ENCODE measurements at places on chromosomes 5 and 9. TPM values are rescaled to one million over a fixed set of nuclear protein-coding genes. Genes with fewer than 3 reads are reported as not detected.

- H3K4me3 ChIP-seq, result no peak overlapping the region
- H3K36me3 ChIP-seq, result no peaks in the 10 kb centered on the region
- no peaks in the 10 kb centered on the region for H3K4me1 ChIP-seq
- H3K27me3 ChIP-seq, result no peaks in the 10 kb centered on the region
- DNase-seq, result no peak
Observed at GRCh38 chr9:135773530-135774238, 71.7 kb downstream of the KCNT1 start.

- DNase-seq, result no peak
- H3K27me3 ChIP-seq, result no peaks in the 10 kb centered on the region
- no peaks in the 10 kb centered on the region for H3K4me1 ChIP-seq
- no peak overlapping the region for H3K27ac ChIP-seq
Observed at GRCh38 chr5:128427921-128428320, 110.1 kb downstream of the FBN2 start.

DNA sequence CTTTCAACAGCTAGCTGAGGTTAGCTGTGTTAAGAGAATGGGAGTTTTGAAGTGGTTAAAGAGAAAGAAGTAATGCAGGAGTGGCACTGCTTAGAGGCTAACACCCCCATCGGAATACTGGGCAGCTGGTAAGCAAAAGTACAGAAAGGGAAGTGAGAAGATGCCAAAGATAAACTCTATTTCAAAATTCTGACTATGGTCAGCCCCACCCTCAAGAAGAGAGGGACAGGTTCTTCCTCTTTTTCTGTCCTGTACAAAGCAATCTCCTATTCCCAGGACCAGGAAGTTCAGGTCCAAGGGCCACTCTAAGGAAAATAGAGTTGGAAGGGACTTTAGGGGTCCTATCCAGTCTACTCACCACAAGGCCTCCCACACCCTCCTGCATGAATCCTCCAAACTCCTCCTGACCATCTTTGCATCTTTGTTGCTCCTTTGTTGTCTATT is 45.9 kb upstream of the JAK2 start:
- peak; percentile 13 for DNase-seq
- peaks cover 44% of the 10 kb centered on the region for H3K4me1 ChIP-seq
- no peak overlapping the region for H3K27ac ChIP-seq
- no peaks in the 10 kb centered on the region for H3K27me3 ChIP-seq

DNA sequence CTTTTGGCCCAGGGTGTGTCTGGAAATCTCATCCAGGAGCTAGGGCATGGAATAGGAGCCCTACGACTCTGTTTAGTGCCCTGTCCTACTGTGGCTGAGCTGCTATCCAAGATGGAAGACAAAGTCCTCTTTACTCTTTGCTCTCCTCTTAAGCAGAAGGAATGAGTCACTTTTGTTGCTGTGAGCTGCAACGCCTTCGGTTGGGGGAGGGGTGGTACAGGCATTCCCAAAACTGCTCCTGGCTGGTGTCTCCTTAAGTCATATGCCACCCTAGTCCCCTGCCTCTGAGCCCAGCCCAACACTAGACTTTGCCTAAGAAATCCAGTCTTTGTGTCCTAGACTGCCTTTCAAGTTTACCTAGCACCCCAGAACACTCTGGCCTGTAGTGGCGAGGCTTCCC is 99.9 kb downstream of the PRR16 start:
- no peak overlapping the region for H3K27ac ChIP-seq
- no peaks in the 10 kb centered on the region for H3K36me3 ChIP-seq
- no peak for DNase-seq

DNA sequence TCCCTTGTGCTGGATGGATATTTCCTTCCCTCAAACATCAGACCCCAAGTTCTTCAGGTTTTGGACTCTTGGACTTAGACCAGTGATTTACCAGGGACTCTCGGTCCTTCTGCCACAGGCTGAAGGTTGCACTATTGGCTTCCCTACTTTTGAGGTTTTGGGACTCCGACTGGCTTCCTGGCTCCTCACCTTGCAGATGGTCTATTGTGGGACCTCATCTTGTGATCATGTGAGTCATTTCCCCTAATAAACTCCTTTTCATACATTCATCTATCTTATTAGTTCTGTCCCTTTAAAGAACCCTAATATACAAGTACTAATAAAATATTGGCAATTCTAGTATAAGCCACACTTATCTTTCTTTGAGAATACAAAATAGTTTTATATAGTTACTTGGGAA is 1078.9 kb downstream of the CDH12 start:
- no peaks in the 10 kb centered on the region for H3K4me1 ChIP-seq
- H3K27ac ChIP-seq, result no peak overlapping the region
- no peak for DNase-seq
- H3K4me3 ChIP-seq, result no peak overlapping the region
- H3K36me3 ChIP-seq, result no peaks in the 10 kb centered on the region

Gene GAPT
- not detected for polyA plus RNA-seq

Gene BARHL1
- not detected for polyA plus RNA-seq

Gene LCN1
- polyA plus RNA-seq, result not detected

Gene SPRY4
- polyA plus RNA-seq, result not detected

Data from CD4-positive, alpha-beta memory T cell (primary cell).